ENCODE measurements at places on chromosomes 3 and 15.

DNA sequence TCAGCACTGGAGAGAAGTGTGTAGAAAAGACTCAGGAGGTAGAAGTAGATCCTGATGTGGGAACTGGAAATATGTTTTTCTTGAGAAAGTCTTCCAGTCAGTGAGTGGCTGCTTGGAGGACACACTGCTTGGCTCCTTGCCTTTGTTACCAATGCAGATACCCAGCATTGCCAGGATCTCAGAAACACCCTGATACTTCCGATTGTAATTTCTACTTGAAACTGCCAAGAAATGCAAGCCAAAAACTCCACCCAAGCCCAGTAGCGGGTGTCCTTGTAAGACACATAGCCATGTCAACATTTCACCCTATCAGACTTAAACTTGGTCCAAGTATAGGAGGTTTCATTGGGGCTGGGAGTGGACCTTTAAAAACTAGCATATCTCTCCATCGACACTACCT is 141.8 kb downstream of the ALDH1A2 start:
- DNase-seq, result no peak

DNA sequence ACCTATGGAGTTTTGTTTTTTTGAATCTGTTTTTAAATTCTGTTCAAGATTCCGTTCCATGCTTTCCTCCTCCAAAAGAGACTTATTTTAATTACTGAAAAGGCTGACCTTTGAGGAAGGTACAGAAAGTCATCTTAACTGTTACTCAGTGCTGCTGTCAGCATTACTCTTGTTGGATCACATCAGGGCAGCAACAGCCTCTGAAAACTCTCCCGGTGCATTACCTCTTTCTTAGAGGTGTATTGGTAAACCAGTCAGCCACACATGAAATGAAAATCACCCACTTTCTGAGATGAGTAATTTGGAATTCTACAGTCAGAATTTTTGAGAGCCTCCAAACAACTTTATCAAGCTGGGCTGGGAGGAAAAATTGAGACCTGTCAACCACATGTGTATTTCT is 88.5 kb upstream of the LIMD1 start:
- DNase-seq, result no peak

- no peak for DNase-seq
These were observed 39.6 kb downstream of the VGLL3 start for GRCh38 chr3:86951322-86951721.

DNA sequence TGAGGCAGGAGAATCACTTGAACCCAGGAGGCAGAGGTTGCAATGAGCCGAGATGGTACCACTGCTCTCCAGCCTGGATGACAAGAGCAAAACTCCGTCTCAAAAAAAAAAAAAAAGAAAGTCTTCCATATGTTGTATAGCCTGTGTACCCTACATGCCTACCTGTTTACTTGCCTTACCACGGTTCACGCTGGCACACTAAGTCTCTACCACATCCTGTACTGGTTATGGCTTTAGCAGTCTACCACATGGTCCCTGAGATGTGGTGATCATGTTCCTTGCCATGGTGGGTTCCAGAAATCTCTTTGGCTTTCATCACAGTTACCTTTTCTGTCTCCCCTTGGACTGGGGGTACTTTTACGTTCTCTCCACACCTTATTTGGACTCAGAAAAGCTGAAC is 63.8 kb upstream of the TBC1D5 start:
- DNase-seq, result no peak

DNA sequence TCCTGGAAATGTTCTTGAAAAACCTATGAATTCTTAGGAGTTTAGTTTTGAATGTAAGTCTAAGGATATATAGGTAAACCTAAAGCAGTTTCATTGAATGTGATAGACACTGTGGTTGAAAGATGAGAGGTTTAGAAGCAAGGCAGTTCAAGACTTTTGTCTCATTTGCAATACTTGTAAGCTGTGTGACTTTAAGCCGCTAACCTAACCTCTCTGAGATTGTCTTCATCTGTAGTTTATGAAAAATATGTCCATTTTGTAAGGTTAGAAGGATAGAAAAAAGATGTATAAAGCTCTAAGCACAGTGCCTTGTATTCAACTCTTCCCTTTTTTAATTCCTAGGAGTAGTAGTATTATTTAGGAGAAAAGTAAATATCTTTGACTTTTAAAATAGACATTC is 306.6 kb upstream of the ARRDC4 start:
- no peak for DNase-seq

GRCh38 chr3:18672561-18672960 is 247.4 kb upstream of the SATB1 start:
- no peak for DNase-seq

DNA sequence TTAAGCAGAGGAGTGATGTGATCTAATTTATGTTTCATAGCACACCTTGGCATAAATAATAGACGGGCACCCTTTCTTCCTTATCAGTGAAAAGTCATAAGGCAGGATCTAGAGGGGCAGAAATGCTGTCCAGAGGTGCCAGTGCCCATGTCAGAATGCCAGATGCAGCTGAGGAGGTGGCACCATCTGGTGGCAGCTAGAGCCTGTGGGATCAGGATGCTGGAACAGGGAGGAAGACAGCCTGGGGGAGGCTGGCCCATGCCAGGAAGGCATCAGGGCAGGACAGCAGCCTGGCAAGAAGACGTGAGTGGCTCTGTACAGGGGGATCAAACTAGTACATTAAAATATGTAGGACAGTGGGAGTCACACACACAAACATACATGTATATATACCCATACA is 16.5 kb downstream of the MYH15 start:
- no peak for DNase-seq

DNA sequence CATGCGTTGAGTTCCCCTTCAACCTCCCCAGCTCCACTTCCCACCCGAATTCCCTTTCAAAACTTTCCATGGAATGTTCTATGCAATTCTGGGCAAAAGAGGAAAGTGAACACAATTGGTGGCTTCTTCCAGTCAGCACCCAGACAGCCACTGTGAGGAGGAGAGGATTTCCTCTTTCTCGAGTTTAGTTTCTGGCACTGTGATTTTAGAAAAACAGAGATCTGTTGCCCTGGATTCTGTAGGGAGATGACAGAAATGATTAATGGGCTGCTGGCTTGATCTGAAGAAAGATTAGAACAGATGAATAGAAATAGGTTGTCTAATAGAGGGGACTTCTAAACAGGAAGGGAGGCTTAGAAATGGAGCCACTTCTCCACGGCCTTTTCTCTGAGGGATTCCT is 172.0 kb downstream of the MCTP2 start:
- no peak for DNase-seq

Data from AG04450 (cell line).